Posterior vena cava (tissue), 2 donors: ENCODE measurements at places on chromosomes 5 and 9. TPM values are rescaled to one million over a fixed set of nuclear protein-coding genes. Genes with fewer than 3 reads are reported as not detected.

DNA sequence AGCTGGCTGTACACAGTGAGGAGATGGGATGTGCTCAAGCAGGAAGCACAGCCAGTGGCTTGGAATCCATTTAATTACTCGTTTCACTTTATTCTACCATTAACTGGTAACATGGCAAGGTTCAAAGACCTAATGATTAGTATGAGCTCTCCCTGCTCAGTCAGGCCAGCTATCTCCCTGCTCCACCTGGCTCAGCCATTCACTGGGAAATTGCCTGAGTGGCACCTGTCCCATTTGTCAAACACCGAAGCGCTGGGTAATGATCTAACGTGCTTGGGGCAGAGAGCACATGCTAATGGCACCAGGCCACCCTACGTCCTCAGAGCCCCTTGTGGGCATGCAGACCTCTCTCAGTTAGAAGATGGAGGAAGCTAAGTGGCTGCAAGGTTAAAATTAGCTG lies 162.2 kb downstream of the TTLL11 start:
- DNase-seq = no peak

The PCDHGA6 gene
- total RNA-seq = 7.9 TPM

The MVB12B gene
- 13.6 TPM for total RNA-seq

The KIF24 gene
- total RNA-seq = 0.38 TPM

The SPTAN1 gene
- 409 TPM for total RNA-seq
